ENCODE measurements at places on chromosomes 5 and 9.

DNA sequence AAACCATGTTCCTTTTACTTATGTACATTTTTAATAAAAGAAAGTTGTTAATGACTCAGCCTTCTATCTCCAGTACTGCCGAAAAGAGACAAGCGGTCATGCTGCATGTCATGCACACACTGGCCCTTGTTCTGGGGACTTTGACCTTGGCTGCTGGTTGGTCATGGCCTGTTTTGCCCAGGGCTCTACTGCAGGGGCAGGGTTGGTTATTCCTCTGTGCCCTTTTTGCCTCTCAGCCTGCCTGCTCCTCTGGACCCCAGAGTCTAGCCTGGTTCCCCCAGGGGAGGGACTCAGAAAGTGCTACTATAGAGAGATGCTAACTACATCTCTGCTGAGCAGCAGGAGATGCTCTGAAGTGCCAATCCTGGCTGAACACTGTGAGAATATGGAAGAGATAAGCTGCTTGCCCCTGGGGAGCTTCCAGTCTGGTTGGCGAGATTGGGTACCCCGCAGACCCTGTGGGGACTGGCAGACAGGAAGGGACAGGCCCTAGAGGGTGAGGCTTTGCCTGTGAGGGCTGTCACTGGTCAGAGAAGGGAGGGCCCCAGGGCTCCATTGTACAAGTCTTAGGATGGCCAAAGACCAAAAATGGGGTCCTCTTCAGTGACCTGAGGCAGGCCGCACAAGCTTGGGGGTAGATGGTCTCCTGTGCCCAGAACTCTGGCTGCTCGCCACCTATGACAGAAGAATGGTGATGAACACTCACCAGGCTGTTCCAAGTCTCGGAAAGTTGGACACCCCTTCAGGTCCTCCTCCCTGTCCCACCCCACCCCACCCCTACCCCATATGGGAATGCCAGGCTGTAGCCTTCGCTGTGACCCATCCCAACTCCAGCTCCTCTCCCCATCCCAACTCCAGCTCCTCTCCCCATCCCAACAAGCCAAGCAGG lies 14.3 kb downstream of the IRF1 start:
- DNase-seq: no peak

DNA sequence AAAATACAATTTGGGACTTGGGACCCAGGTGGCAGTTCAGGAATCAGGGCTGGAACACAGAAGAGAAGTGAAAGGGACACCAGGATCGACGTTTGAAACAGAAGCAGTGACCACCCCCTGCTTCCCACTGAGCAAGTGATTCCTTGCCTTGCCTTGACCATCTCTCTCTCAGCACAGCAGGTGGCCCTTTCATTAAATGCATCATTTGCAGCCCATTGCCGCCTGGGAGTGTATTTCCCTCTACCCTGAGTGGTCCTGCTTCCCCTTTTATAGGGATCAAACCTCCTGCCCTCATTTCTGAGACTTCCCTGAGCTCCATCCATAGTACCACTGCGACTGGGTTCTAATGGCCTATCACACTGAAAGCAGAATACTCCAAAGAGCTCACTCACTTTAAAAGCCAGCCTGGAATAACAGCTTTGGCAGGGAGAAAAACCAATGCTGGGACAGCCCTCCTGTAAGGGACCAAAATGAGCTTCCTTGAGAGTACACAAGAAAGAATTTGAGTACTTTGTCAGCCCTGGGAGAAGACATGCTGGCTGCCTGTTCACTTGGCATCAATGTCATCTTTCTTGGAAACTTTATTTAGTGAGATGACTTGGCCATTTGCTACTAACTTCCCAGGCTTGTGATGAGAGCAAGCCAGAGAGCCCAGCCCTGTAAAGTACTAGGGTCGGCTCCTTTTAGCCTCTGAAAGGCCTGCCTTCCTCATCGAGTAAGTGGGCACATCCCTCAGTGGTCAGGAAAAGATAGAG lies 149.7 kb downstream of the SLIT3 start:
- DNase-seq: no peak

DNA sequence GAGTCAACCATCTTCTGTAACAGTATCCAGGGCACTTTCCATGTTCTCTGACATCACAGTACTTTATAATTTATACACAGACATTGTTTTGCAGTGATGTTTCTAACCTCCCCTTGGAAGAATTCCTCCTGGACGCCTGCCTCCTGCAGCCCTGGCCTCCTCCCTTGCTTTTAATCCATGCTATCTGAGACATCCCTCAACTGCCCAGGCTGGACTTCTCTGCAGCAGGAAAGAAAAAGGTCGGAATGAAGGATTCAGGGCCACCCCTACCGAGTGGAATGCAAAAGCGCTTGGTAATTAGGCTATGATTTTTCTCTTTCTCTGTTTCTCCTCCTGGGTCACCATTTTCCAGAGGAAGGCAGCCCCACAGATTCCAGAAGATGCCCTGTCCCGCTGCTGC lies 47.0 kb upstream of the SHC3 start:
- DNase-seq: no peak

DNA sequence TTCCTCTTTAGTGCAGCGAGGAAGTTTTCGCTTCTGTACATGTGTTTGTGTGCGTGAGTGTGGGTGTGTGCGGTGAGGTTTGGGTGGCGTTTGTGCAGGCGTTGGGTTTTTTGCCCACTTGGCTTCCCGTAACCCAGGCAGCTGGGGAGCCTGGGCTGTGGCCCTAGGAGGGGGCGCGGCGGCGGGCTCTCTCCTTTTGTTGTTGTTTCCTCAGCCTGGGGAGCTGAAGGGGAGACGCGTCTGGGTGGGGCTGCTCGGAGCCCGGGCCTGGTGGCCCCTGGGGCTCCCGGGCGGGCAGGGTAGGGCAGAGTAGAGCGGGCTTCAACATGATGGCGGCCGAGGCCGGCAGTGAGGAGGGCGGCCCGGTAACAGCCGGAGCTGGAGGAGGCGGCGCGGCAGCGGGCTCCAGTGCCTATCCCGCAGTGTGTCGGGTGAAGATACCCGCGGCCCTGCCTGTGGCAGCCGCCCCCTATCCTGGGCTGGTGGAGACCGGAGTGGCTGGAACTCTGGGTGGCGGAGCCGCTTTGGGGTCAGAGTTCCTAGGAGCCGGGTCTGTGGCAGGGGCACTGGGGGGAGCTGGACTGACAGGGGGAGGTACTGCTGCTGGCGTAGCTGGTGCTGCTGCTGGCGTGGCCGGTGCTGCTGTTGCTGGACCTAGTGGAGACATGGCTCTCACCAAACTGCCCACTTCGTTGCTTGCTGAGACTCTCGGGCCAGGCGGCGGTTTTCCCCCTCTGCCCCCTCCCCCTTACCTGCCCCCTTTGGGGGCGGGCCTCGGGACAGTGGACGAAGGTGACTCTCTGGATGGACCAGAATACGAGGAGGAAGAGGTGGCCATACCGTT lies 665 bp downstream of the RASA1 start:
- peak; percentile 86 for DNase-seq

GRCh38 chr9:133493428-133493827 lies 14.5 kb upstream of the SLC2A6 start:
- no peak for DNase-seq

- peak; percentile 83 for DNase-seq
Measured at GRCh38 chr5:61790678-61791077, 458.6 kb downstream of the ZSWIM6 start.

- DNase-seq: peak; percentile 53
Measured at GRCh38 chr9:95726756-95727155, 148.7 kb upstream of the ERCC6L2 start.

DNA sequence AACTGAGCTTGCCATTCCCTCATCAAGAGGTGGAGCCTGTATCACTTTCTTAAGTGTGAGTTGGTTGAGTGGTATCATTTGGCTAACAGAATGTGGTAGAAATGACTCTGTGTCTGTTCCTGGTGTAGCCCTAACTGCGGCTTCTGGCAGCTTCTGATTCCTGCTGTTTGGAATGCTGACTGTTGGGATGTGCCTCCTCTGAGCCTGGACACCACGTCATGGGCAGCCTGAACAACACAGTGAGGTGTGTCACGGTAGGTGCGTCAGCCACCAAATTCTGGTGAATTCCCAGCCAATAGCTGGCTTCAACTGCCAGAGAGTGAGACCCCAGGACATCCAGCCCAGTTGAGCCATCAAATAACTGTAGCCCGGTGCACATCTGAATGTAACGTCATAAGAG lies 6.1 kb upstream of the C9orf152 start:
- peak; percentile 6 for DNase-seq

GRCh38 chr9:93963969-93964368 lies 8.8 kb upstream of the BARX1 start:
- no peak for DNase-seq

- DNase-seq: no peak
Measured at GRCh38 chr5:160742446-160742845, 109.6 kb downstream of the ATP10B start.

DNA sequence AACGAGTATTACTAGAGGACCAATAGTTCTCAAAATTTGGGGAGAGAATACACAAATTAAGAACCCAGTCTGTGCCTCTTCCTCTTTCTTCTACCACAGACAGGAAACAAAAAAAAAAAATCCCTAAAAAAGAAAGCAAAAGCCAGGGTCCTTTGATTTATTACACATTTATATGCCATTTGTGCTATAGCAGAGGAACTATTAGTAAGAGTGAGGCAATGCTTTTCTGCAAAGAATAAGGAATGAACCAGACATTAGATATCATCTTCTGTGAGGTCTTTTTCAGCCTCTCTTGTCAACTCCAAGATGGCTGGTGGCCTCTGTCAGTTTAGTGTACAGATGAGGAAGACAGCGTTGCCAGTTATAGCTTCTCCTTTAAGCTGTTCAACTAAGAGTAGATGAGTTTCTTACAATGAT lies 127.6 kb downstream of the RFX3 start:
- DNase-seq: no peak

DNA sequence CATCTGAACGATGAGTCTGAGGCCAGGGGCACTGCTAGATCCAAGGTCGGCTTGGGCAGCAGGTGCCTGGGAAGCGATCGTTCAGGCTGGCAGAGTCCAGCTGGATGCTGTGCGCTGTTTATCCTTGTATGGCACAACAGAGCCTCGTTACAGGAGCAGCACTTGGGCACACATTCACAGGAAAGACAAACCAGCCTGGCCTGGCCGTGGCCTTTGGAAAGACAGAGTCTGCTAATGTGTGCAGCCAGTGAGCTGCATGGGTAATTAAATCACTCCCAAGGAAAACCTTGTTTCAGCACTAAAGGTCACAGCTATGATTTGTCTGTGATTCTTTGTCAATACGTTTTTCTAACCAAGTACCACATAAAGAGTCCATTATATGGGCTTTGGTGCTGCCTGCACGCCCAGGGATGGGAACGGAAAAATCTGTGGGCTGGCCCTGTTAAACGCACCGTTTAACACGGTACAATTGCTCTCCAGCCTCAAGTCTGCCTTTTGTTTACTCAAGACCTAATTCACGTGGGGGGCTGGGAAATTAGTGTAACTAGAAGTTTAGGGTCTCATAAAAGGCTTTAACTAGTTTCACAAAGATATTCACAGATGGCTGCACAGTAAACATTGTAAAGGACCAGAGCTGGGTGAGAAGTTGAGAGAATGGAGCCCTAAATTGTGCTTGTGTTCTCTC lies 509.3 kb downstream of the KDM4C start:
- peak; percentile 4 for DNase-seq

DNA sequence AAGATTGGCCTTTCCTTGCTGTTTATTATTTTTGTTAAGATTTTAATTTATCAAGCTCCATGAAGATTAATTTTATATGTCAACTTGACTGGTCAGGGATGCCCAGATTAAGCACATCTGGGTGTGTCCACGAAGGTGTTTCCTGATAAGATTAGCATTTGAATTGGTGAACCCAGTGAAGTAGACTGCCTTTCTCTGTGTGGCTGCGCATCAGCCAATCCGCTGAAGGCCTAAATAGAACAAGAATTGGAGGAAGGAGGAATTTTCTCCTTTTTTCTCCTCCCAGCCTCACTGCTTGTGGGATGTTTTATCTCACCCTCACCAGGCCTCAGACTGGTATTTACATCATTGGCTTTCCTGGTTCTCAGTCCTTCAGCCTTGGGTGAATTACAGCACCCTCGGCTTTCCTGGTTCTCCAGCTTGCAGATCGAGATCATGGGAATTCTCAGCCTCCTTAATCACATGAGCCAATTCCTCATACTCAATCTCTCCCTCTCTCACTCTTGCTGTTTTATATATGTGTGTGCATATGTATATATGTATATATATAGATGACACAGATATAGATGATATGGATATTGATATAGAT lies 135.4 kb upstream of the SPEF2 start:
- no peak for DNase-seq

GRCh38 chr9:71681104-71681707 lies 87.1 kb downstream of the CEMIP2 start:
- peak; percentile 31 for DNase-seq
